ENCODE measurements at places on chromosomes 12 and 14. TPM values are rescaled to one million over a fixed set of nuclear protein-coding genes. Genes with fewer than 3 reads are reported as not detected.

DNA sequence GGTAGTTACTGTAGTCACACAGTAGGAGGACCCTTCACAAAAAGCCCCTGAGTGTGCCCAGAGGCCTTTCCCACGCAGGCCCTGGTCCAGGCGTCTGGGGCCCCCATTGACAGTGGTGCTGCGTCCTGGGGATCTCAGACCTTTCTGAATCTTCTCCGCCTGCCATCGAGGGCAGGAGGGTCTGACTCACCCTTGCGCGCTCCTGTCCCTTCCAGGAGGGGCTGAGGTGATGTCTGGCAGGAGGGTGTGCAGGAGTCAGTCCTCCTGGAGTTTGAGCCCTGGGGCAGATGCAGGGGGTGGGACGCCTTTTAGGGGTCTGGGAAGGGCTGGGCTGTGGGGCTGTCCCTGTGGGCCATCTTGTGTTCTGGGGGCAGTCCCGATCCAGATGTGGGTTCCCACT is 386.8 kb downstream of the TMEM121 start:
- DNase-seq: no peak

DNA sequence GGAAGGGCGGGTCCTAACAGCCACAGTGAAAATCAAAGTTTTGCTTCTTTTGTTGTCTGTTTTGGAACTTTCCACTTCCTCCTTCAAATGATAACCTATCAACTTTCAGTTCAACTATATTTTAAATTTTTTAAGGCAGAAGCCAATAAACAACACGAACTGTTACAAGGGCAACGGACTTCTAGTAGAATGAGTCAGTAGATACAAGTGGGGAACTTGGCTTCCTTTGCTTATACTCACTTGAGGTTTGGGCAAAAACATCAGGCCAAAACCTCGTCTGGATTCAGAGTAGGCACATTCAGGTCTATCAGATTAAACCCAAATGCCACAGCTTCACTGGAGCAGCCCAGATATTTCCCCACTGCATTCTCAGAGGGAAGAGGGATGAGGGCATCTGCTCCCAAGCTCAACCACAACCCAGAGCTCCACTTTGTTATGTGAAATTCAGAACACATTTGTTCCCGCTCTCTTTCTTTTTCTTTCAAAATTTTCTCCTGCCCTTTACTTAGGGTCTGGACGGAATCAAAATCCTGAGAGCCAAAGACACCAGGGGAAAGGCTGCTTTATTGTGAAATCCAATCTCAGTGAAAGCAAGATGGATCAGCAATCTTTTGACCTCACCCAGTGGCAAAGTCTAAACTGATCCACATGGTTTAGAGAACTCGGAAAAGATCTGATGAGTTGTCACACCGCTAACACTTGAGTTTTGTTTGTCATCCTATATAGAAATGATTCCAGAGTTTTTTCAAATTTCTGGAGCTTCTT is 152.5 kb upstream of the BTG1 start:
- DNase-seq: no peak

- no peak for DNase-seq
Observed at GRCh38 chr12:128820253-128820652, 3.5 kb downstream of the SLC15A4 start.

DNA sequence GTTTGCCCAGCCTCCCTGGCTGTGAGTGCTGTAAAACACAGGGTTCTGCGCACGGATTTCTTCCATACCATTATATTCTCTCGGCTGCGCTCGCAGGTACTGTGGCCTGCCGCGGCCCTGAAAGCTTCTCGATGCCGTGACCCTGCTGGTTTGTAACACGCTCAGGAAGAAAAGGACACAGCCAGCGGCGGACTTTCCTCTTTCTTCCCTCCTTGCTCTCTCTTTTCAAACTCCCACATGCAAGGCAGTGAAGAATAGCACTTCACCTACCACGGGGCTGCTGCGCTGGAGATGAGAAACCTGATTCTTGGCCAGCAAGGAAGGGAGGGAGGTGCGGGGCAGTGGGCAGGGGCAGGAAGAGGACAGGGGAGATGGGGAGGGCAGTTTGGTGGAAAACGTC is 130.2 kb downstream of the RBM19 start:
- DNase-seq: no peak

ACVRL1 gene
- 0.36 TPM for total RNA-seq

GNB3 gene
- 0.21 TPM for total RNA-seq

PPM1H gene
- 22.9 TPM for total RNA-seq

DEGS2 gene
- 4.9 TPM for total RNA-seq

RERG gene
- total RNA-seq: not detected

PSME1 gene
- 130 TPM for total RNA-seq

L3HYPDH gene
- total RNA-seq: 25.1 TPM
